Small intestine (tissue), 16 donors: ENCODE measurements at places on chromosomes 11 and 22. TPM values are rescaled to one million over a fixed set of nuclear protein-coding genes. Genes with fewer than 3 reads are reported as not detected.

DNA sequence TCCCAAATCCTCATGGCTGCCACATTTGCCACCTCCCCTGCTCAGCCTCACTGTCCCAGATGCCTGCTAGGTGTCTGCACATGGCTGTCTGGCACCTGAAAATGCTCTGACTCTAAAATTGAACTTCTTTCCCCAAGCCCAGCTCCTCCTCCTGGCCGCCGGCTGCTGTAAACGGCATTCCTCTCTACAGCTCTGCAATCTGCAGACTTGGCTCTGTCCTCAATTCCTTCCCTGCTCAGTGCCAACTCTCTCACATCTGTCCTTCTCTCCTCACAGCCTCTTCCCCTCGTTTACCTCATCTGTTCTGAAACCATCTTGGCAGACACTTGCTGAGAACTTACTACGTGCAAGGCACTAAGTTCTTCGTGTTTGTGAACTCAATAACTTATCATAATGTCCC is 169.4 kb upstream of the SYT13 start:
- no peak for DNase-seq

GRCh38 chr11:79242616-79243015 is 198.2 kb downstream of the TENM4 start:
- DNase-seq: no peak

The MS4A7 gene
- polyA plus RNA-seq: 2.2 TPM

- DNase-seq: peak; percentile 92
Measured at GRCh38 chr22:30609260-30610185, 2.5 kb downstream of the TCN2 start.

GRCh38 chr11:45603946-45604682 is 61.3 kb downstream of the CHST1 start:
- no peak for DNase-seq

The PANX2 gene
- polyA plus RNA-seq: 0.12 TPM

DNA sequence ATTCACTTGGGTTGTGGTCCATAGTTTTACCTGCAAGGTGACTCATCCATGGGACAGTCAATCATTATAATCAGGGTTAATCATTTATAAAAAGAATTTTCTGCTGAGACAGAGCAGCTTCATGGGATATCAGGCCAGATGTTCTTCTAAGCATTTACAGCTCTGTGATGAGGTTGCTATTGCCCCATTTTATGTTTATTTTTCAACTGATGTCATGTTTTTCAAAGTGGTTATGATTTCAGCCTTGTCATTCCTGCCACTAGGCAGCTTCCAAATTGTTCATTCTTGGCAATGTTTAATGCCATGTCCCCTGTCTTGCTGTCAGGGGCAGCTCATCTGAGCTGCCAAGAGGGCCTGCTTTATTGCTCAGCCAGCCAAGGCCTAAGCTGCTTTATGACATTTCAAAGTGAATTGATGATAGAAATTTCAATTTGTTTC is 35.9 kb upstream of the ZBED5 start:
- DNase-seq: peak; percentile 57

The SPTBN2 gene
- 1.6 TPM for polyA plus RNA-seq

The BATF2 gene
- 22.7 TPM for polyA plus RNA-seq

The SGSM1 gene
- polyA plus RNA-seq: not detected

DNA sequence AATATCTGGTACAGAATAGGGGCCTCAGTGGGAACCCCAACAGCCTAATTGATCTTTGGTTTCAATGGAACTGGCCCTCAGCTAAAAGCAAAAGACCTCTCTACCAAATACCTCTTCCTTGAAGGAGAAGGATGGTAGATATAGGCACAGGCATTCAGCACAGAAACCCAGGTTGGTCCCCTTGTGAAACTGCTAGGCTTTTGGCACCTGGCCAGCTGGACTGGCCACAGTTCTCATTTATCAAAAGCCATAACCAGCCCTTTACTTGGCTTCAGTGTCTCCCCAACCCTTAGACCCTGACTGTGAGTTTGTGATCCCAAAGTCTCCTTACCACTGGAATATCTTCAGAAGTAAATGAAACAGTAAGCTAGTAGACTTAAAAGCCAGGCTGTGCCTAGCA is 152.9 kb downstream of the TENM4 start:
- DNase-seq: no peak

DNA sequence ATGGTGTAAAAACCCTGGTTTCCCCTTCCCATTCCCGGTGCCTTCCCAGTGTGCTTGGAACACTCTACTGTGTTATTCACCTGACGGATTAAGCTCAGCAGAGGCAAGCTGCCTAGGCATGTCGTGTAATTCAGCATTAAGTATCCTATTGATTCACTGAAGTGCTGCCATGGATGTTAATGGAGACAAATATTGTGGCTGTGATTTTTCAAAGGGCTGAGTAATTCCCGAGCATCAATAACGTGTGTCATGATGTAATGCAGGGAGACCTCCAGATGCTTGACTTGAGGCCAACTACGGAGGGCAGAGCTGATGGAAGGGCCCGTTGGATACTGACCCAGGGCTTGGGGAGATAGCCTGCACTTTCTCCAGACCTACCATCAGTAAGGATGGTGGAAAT is 269.0 kb downstream of the ST3GAL4 start:
- no peak for DNase-seq

DNA sequence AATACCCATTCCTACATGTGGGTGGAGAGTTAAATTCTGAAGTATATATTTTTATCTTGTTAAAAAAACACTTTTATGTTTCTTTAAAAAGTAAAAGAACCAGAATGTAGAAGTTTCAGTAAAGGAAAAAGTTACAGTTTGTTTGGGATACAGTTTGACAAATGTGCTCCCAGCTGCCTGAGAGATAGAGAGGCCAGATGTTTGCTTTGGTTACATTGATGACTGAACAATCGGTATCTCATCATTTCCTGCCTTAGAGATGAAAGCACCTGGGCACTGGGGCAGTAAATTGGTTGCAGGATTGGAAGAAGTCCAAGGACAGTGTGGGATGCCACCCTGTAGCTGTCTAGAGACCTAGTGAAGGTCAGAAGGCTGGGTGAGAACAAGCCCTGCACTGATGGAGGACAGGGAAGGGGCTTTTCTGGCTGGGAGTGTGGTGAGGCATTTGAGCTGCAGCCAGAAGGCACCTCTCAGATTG is 16.6 kb downstream of the MED15 start:
- DNase-seq: no peak

- no peak for DNase-seq
Measured at GRCh38 chr11:1467270-1467669, 19.3 kb downstream of the MOB2 start.

- no peak for DNase-seq
Measured at GRCh38 chr11:106280036-106280435, 202.6 kb downstream of the AASDHPPT start.

DNA sequence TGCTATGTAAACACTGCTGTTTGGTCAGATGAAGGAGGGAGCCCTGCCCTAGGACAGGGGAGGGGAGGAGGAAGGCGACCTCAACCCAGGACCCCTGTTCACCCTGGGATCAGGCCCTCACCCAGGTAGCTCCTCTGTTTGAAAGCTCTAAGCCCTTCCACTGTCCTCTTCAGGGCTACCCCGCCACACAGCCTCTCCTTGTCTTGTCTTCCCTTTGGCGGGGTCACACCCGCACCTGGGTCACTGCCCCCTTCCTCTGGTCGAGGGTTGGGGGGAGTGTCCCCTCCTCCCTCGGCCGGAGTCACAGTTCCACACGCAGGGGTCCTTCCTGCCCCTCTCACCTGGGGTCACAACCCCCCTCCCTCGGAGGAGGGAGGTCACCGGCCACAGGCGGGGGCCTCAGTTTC is 463 bp upstream of the PTPMT1 start:
- no peak for DNase-seq

GRCh38 chr11:109864834-109865547 is 228.2 kb upstream of the ZC3H12C start:
- no peak for DNase-seq

DNA sequence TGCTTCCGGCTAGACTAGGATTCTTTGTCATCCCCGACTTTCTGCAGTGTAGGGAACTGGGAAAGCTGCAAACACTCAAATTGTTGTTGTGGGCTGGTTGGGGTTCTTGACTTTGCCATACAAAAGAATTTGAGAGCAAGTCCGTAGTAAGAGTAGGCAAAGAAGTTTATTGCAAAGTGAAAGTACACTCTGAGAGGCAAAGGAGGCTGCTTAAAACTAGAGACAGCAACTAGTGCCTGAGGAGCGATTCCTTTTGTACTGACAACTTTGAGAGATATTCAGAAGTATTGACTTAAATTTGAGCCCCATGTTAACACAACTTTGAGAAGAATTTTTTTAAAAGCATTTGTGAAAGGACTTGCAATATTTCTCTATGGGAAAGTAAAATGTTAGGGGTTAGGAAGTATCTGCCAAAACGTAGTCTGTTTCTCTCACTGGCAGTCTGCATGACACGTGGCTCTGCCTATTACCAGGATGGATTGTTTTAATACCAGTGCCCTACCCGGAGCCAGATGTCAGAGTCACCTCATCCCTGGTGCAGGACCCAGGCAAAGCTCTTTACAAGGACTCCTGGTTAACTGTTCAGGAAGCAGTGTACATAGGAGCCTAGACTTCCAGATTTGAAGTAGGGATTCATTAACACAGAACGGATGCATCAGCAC is 85.0 kb upstream of the CLPB start:
- DNase-seq: peak; percentile 18

- peak; percentile 54 for DNase-seq
Measured at GRCh38 chr11:63614136-63614671, at the start of gene PLAAT3. TSS of gene PLAAT3 (minus strand) at chr11:63614433. CDS start at chr11:63614014, 419 bp downstream.

GRCh38 chr22:38756711-38757463 is 1.1 kb upstream of the SUN2 start:
- no peak for DNase-seq

The SLC22A12 gene
- polyA plus RNA-seq: not detected

DNA sequence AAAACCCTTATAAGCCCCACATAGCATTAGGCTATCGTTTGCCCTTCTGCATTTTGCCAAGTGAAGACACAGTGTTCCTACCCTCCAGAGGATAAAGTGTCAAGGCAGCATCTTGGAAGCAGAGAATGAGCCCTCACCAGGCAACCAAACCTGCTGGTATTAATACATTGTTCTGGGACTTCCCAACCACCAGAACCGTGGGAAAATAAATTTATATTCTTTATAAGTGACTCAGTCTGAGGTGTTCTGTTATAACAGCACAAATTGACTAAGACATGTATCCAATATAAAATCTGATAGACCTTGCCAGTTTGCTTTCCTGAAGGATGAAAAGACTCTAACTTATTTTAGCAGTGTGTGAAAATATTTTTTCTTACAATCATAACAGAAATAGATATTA is 792.5 kb upstream of the LRRC4C start:
- DNase-seq: no peak

The FAM227A gene
- 0.71 TPM for polyA plus RNA-seq

GRCh38 chr22:33438273-33438672 is 380.1 kb upstream of the SYN3 start:
- DNase-seq: no peak

- peak; percentile 79 for DNase-seq
Measured at GRCh38 chr11:96107143-96107824, 183.4 kb upstream of the MTMR2 start.

- DNase-seq: no peak
Measured at GRCh38 chr11:44732564-44732963, 5.8 kb downstream of the TSPAN18 start.

- no peak for DNase-seq
Measured at GRCh38 chr11:71489311-71490043, 36.5 kb downstream of the NADSYN1 start.

The NCR3LG1 gene
- 19.8 TPM for polyA plus RNA-seq

DNA sequence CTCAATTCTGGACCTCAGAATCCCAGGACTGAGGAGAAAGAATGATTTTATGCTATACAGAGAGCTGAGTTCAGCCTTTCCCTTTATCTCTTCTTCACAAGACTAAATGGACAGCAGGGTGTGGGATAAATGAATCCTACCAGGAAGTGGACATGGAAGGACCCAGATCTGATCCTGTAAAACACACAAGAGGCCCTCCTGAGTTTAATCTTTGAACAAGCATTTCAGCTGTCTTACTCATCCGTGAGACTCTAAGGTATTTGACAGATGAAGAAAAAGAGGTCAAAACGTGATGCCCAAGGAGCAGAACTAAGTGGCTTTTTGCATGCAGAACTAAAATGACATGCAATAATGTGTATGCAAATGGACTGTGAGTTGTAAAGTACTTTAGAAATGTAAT is 511.3 kb downstream of the DLG2 start:
- no peak for DNase-seq

DNA sequence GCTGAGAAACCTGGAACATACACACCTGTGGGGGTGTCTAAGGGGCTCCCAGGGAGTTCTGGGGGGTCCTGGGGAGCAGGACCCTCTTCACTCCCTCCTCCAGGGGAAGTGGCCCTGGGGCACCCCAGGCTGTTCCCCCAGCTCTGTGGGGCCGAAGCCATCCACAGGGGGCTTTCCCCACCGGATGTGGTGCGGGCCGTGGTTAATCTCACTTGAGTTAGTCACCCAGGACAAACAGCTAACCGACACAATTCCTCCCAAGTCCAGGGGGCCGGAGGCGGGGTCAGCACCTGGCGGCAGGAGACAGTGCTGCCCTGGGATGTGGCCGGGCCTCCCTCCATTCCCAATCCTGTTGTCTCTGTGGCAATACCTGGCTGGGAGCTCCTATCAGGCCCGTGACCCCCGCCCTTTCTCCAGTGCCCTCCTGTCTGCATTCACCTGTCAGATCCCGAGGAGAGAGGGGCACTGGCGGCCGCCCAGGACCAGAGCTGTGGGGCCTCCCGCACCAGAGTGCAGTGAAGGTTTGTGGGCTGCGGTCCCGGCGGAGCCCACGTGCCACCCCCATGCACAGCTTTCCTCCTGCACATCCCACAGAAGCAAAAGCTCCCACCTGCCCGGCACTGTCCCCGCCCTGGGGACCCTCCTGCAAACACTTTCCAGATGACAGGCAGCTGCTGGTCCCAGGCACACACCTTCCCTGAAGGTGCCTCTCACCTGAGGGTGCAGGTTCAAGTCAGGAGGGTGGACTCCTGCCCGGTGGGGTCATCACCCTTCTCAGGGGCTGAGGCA is 5.2 kb upstream of the MUC5AC start:
- no peak for DNase-seq

DNA sequence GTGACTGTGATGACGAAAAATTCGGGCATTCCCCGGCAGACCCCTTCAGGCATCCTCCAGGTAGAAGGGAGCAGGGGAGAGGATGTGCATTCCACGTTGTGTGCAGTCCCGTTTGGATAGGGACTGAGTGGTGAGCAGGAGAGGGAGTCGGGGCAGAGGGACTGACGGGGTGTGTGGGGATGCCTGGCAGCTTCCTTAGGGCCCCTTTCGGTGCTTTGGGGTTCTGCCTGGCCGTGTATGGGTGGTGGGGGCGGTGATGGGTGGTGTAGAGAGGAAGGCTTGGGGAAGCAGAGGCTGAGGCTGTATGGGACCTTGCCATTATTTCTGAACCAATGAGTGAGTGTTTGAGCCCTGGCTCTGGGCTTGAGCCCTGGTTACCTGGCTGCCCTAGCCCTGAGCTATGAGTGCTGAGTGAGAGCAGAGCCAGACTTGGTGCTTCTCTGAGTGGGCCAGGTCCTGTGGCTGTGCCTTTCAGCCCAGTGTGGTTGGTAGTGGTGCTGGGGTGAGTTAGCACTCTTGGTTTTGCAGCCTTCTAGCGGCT is 914 bp downstream of the INPPL1 start:
- no peak for DNase-seq

GRCh38 chr22:44765571-44766285 is 13.4 kb downstream of the ARHGAP8 start:
- DNase-seq: no peak

The ZNF74 gene
- 3.0 TPM for polyA plus RNA-seq

GRCh38 chr11:69828276-69828970 is 9.2 kb upstream of the FGF3 start:
- peak; percentile 70 for DNase-seq

GRCh38 chr11:130318031-130318673 is 3.4 kb upstream of the ZBTB44 start:
- no peak for DNase-seq
